ENCODE measurements at places on chromosomes 1 and 21. TPM values are rescaled to one million over a fixed set of nuclear protein-coding genes. Genes with fewer than 3 reads are reported as not detected.

The ASAP3 gene
- 0.75 TPM for total RNA-seq

The OR6K2 gene
- not detected for total RNA-seq

The RGS5 gene
- 2.3 TPM for total RNA-seq

The LCE2A gene
- total RNA-seq, result not detected

The WARS2 gene
- 14.1 TPM for total RNA-seq

The ZNF695 gene
- 0.95 TPM for total RNA-seq

The FCRLB gene
- total RNA-seq, result 0.59 TPM

The OR14K1 gene
- total RNA-seq, result not detected

The CHIA gene
- not detected for total RNA-seq

The IRF6 gene
- total RNA-seq, result not detected

The PLEKHA6 gene
- 0.23 TPM for total RNA-seq

The KRTAP11-1 gene
- total RNA-seq, result not detected

The TNFAIP8L2 gene
- 27.7 TPM for total RNA-seq

The MAP3K21 gene
- 0.59 TPM for total RNA-seq

The NGF gene
- not detected for total RNA-seq

The SLC5A9 gene
- not detected for total RNA-seq

Data from T-helper 2 cell treated with Interferon-gamma antibody and Interleukin-4, amounts not matched to agents 100 ng/mL and 5 ng/mL, for 36 hours (primary cell).